ENCODE measurements at places on chromosomes 11 and 22.
A peak's percentile ranks its signal among the peaks of the same experiment; 100 is the strongest.

- DNase-seq, result no peak
These were observed 46.1 kb downstream of the RRAS2 start for GRCh38 chr11:14312736-14313438.

- no peak for DNase-seq
These were observed 139.2 kb downstream of the CRYBB2 start for GRCh38 chr22:25358421-25359170.

DNA sequence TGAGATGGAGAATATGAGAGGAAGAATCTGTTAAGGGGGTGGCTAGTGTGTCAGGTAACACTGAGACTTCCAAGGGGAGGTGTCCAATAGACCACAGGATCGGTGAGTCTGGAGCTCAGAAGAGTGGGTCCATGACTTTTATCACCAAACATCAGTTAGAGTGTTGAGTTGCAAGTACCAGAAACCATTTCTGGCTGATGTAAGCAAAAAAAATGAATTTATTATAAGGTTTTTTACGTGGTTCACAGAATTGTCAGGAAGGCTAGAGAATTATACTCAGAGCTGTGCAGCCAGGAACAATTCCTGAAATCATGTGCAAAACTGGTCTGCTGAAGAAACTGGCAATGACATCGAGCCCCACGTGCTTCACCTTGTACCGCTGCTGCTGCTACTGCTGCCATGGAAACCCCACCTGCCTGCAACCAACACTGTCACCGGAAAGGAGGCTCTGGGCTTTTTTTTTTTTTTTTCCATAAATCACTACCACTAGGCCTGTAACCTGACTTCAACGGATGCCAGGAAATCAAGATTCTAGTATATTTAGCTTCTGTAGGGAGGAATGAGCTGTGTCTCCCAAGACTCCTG lies 16.6 kb upstream of the STK33 start:
- no peak for DNase-seq

DNA sequence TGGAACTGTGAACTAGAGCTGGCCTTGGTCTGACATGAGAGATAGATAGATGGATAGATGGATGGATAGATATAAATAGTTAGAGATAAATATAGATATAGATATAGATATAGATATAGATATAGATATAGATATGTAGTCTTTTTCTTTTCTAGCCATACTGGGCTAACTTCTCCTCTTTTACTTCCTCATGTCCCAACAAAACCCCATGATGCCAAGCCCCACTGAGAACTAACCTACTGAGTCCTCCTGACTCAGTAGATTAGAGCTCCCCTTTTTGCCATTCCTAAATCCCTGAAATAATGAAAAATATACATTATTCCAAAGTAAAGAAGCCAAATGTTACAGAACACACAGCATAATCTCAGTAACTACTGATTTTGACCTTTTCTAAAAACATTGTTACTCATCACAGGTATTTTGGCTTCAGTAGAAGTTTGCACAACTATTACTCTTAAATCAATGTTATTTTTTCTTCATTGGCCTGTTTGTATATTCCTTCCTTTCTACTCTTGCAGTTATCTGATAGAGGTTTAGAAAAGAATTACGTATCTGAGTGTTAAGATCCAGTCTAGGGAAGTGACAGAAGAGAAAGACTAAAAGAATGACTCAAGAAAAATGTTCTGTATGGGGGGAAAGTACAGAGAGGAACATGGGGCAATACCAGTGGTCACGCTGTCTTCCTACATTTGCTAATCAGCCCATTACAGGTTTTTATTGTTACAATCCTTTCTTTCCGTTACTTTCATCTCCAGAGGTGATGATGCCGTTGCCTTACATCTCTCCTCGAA lies 6.0 kb upstream of the OR10D3 start:
- no peak for DNase-seq

- no peak for DNase-seq
These were observed 3.6 kb upstream of the ROBO3 start for GRCh38 chr11:124861670-124862069.

DNA sequence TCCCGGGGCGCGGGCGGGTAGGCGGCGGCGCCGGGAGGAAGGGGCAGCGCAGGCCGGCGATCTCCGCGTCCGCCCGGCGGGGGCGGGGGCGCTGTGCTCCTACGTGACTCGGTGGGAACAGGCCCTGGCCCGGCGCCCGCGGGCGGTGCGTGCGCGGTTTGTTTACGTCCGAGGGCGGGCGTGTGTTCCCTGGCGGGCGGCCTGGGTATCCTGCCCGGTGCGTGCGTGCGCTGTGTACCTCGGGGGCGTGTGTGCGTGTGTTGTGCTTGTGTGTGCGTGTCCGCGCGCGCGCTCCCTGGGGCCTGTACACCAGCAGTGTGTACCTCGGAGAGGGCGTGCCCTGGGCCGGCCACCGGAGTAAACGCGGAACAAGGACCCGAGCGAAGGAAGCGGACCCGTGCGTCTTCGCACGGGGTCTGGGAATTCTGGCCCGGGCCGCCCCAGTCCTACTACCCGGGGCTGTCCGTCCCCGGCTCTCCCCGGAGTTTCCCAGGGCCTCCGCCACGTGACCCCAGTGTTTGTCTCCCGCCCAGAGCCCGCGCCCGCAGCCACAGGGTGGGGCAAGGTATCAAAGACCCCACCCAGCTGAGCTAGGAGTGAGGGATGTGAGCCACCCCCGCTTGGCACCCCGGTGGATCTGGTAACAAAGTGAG lies 769 bp downstream of the MAFF start:
- DNase-seq, result peak; percentile 78

All from D341Med (cell line).